Activated T-helper 2 cell treated with anti-CD3 and anti-CD28 coated beads, Interferon-gamma antibody, Interleukin-2, Interleukin-4, amounts not matched to agents 10 μg/mL and 5 μg/mL and 100 μg/mL, durations not matched to agents 14 hours and 24 hours and 36 hours (primary cell): ENCODE measurements at places on chromosomes 2 and 18. TPM values are rescaled to one million over a fixed set of nuclear protein-coding genes. Genes with fewer than 3 reads are reported as not detected.

Gene CDH19
- total RNA-seq: not detected in 2 replicates

Gene SLC20A1
- 128 TPM in 2 replicates for total RNA-seq

Gene LYG2
- not detected in 2 replicates for total RNA-seq

Gene TNFAIP6
- total RNA-seq: not detected in 2 replicates

Gene SLC25A12
- 27.2 and 27.3 TPM in 2 replicates for total RNA-seq

Gene TMEM87B
- total RNA-seq: 15.8 and 16.5 TPM in 2 replicates

Gene OSR1
- not detected in 2 replicates for total RNA-seq

Gene OTX1
- not detected in 2 replicates for total RNA-seq

Gene TBR1
- 0.02 TPM in 1 of 2 replicates, not detected in the other for total RNA-seq

Gene PHOSPHO2
- 3.7 and 4.2 TPM in 2 replicates for total RNA-seq

Gene GALR1
- not detected in 2 replicates for total RNA-seq

Gene VWA3B
- total RNA-seq: not detected in 2 replicates

Gene ENOSF1
- total RNA-seq: 93.6 and 102 TPM in 2 replicates

Gene GRP
- not detected in 2 replicates for total RNA-seq

Gene SIX3
- total RNA-seq: 0.25 and 0.34 TPM in 2 replicates

Gene HOXD9
- not detected in 2 replicates for total RNA-seq

Gene RNF125
- 82.5 and 83.6 TPM in 2 replicates for total RNA-seq

Gene TRIM43
- total RNA-seq: 0.11 and 0.25 TPM in 2 replicates

Gene ATOH8
- total RNA-seq: 0.07 and 0.11 TPM in 2 replicates

Gene COL4A4
- not detected in 2 replicates for total RNA-seq

Gene TGFBRAP1
- 23.4 and 24.2 TPM in 2 replicates for total RNA-seq

Gene STPG4
- not detected in 2 replicates for total RNA-seq

Gene TNS1
- 0.46 and 0.91 TPM in 2 replicates for total RNA-seq

Gene GKN1
- not detected in 2 replicates for total RNA-seq

Gene LRRC30
- not detected in 2 replicates for total RNA-seq

Gene STON1
- 1.9 and 2.1 TPM in 2 replicates for total RNA-seq

Gene ST6GAL2
- total RNA-seq: not detected in 2 replicates

Gene RGPD3
- total RNA-seq: 0.30 and 0.34 TPM in 2 replicates

Gene ABCG8
- 0.23 TPM in 2 replicates for total RNA-seq

Gene COLEC12
- total RNA-seq: not detected in 2 replicates

Gene CABYR
- 0.16 TPM in 2 replicates for total RNA-seq

Gene ZAP70
- total RNA-seq: 231 and 234 TPM in 2 replicates

Gene CLASP1
- 66.4 and 71.7 TPM in 2 replicates for total RNA-seq

Gene MAP2
- total RNA-seq: not detected in 2 replicates

Gene TMEM163
- total RNA-seq: 0.09 and 0.27 TPM in 2 replicates

Gene CPLX4
- total RNA-seq: not detected in 2 replicates

Gene ANKRD30BL
- not detected in 2 replicates for total RNA-seq

Gene MAL
- 101 and 117 TPM in 2 replicates for total RNA-seq

Gene PPP1R7
- total RNA-seq: 101 and 106 TPM in 2 replicates

Gene UBE2F
- total RNA-seq: 137 and 146 TPM in 2 replicates

Gene CYTIP
- 199 and 206 TPM in 2 replicates for total RNA-seq

Gene RAMP1
- 13.1 and 14.0 TPM in 2 replicates for total RNA-seq

Gene KLHL14
- not detected in 2 replicates for total RNA-seq

Gene GPR155
- 0.94 and 1.1 TPM in 2 replicates for total RNA-seq
